ENCODE measurements at places on chromosomes 5 and 9.

DNA sequence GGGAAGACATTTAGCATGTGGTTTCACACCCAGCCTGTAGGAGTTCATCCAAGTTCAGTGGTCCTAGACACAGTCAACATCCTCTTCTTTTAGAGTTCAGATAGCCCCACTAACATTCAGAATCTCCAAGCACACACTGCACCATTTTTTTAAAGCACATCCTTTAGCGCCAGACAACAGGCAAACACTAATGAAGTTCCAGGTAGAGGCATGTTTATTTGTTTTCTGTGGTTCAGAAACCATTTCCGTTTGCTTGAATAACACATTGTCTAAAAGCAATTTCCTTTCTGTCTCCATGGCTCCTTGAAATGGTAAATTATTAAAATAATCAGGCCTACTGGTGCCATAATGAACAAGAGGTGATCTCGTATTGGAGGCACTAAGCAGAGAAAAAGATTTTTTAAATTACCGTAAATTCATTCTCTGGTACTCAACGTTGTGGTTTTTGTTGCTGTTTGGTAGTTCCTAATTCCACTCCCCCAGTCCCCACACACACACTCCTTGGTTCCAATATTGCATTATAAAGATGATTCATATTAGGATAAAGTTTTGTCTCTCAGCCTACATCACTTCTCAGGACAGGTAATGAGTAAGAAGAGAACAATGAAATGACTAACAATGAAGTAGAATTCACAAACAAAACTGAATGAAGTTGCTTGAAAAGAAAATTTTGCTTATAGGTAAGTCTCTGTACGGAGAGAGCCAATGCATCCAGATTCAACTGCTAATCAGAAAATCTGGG is 153.1 kb downstream of the PCSK1 start:
- no peak for DNase-seq

- DNase-seq = no peak
Observed at GRCh38 chr9:2874001-2874750, 30.3 kb upstream of the PUM3 start.

DNA sequence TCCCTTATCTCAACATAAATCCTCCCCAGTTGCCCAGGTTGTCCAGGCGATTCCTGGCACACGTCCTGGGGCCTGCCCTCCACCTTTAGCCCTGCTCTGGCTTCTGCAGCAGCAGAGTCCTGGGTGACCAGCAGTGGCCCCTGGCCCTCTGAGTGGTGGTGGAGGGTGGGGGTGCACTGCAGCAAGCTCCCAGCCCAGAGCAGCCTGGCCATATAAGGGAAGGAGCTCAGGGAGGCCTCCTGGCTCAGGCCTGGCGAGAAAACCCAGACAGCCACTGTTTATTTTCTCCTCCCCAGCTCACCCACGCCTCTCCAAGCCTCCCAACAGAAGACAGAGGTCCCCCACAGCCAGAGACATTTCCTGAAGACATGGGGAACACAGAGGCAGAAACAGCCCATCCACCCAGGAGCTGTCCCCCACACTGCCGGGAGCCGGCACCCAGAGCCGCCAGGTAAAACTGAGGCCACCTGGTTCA is 44.7 kb upstream of the IL17B start:
- no peak for DNase-seq

- no peak for DNase-seq
Observed at GRCh38 chr5:72559866-72560766, 52.9 kb upstream of the ZNF366 start.

DNA sequence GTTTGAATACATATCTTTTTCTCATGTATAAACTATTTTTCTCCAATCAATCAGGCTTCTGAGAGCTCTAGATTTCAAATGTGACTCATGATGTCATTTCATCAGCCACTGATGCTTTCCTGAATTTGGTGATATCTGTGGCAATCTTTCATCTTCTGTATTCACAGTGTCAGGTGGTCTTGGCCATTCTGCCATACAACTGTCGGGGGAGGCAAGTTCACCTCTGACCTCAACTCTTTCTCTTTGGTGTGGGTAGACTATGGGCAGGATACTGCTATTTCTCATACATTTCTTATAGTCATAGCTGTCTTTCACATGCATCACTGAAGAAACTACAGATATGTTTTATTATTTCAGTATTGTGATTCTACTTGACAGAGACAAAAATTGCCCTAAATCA is 414.1 kb upstream of the MEF2C start:
- DNase-seq = no peak

DNA sequence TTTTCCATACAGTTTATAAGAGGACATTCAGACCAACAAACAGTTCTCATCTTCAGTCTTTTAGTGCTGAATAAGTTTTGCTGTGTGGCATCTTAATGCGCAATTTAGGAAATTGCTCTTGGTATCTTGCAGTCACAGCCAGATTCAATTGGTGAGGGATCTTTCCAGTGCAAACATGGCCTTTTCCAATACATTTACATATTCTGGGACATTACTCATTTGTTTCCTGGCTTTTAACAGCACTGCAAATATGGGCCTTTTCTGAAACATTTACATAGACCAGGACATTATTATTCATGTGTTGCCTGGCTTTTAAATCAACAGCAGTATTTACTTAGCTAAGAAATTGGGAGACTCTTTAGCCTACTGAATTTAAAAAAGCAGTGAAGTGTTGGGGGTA is 22.7 kb downstream of the ANKRD33B start:
- DNase-seq = no peak

DNA sequence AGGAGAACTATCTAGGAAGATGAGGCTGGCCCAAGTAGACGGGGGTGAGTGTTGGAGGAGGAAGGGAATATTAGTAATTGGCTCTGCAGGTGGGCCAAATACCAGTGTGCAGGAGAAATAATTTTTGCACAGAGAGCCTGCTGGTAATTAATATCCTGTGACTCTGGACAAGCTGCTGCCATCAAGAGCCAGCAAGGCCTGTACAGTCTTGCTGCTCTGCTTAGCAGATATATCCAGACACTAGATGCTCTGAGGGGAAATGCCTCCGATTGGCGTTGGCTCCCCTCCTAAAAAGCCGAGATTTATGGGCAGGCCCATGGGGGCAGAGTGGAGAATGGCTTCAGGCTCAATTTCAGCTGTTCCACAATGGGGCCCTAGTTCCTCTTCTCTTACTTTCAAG is 29.6 kb upstream of the ASTN2 start:
- DNase-seq = no peak

- DNase-seq = no peak
Observed at GRCh38 chr9:123355761-123356431, at the start of gene CRB2. Gene CRB2 (plus strand): TSS chr9:123356197. CDS start chr9:123356261, 64 bp downstream.

DNA sequence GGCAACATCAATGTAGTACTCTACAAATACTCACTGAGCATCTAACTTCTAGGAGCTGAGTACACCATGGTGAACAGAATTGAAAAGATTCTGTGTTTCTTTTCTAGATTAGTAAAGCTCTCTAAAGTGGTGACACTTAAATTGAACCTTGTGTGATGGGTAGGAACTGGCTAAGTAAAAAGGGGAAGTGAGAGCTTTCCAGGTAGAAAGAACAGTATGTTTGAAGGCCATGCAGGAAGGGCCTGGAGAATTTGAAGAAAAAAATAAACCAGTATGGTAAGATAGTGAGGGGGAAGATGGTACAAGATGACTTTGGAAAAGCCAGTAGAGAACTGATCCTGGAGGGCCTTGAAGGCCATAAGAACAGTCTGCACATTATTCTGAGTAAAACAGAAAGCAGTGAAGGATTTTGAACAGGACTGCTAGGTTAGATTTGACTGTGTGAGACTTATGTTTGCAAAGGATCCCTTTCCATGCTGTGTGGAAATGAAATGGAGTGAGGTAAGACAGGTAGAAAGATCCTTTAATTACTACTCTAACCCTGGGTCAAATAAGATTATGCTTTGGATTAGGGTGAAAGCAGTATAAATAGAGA is 46.7 kb upstream of the UBQLN1 start:
- DNase-seq = no peak

GRCh38 chr5:78964889-78965288 is 20.2 kb downstream of the ARSB start:
- DNase-seq = no peak

- no peak for DNase-seq
Observed at GRCh38 chr5:84301535-84301934, 83.1 kb downstream of the EDIL3 start.

DNA sequence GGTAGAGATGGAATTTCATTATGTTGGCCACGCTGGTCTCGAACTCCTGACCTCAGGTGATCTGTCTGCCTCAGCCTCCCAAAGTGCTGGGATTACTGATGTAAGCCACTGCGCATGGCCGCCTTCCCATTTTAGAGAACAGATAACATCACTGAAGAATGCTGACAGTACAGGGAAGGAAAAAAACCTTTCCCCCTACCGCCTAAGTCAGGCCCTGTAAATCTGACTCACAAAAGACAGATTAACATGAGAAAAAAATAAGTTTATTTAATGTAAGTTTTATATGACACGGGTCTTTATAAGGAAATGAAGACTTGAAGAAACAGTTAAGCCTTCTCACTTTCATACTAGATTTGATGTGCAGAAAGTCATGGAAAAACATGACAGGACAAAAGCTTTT is 227.2 kb upstream of the ZNF608 start:
- DNase-seq = no peak

- DNase-seq = no peak
Observed at GRCh38 chr5:135894276-135894675, 1.4 kb downstream of the IL9 start.

DNA sequence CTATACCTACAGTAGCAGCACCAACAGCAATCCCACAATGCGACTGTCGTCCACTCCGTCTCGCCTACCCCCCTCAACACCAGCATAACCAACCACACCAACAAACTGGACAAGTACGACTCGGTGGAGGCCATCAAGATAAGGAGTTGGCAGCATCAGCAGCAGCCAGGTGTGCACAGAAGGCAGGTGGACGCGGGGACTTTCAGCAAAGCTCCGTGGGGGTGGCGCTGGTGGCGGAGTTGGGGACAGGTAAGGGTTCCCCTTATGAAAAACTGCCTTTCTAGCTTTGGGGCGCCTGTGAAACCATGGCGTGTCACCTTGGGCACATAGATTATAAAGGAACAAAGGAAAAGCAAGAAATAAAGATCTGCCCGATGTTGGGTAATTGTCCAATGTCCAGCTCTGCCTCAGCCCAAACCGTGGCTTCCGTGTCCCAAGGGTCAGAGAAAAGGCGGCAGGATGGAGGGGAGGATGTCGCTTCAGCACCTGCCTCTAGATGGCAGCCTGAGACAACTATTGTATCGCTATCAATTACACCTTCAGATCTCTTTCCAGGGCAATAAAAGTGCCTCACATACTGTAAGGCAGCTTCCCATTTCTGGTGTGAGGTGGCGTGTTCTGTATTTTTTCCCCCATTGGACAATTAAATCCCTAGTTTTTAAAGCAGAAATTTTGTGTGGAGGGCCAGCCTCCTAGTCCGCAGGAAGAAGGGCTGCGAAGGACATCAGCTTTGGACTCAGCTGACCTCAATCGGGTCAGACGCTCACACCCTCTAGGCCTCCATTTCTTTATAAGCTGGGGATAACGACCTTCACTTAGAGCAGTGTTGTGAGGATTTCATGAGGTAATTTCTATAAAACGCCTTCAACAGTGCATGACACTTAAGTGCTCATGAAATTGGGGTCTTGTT is 58.8 kb downstream of the MTRR start:
- peak; percentile 9 for DNase-seq

GRCh38 chr9:78691542-78691941 is 394.6 kb downstream of the PSAT1 start:
- no peak for DNase-seq

DNA sequence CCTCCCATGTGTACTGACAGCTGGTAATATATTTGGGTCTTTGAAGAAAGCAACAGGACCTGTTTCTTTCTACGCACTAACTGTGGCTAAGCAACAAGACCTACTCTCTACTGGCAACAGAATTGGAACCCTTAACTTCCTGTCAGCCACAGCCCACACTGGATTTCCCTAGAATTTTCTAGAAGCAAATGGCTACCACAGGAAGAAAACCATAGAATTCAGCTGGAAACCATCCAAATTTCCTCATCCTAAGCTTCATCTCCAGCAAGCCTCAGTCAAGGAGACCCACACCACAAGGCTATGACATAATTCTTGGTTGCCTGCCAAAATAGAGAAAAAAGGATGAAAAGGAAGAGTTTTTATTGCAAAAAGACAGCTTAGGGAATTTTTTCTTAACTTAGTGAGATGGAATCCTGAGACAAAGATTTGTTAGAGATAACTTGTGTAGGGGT is 171.8 kb upstream of the TNC start:
- DNase-seq = no peak

GRCh38 chr9:106704056-106704615 is 158.8 kb upstream of the ZNF462 start:
- DNase-seq = no peak

- DNase-seq = no peak
Observed at GRCh38 chr5:114319821-114320220, 42.0 kb upstream of the KCNN2 start.

DNA sequence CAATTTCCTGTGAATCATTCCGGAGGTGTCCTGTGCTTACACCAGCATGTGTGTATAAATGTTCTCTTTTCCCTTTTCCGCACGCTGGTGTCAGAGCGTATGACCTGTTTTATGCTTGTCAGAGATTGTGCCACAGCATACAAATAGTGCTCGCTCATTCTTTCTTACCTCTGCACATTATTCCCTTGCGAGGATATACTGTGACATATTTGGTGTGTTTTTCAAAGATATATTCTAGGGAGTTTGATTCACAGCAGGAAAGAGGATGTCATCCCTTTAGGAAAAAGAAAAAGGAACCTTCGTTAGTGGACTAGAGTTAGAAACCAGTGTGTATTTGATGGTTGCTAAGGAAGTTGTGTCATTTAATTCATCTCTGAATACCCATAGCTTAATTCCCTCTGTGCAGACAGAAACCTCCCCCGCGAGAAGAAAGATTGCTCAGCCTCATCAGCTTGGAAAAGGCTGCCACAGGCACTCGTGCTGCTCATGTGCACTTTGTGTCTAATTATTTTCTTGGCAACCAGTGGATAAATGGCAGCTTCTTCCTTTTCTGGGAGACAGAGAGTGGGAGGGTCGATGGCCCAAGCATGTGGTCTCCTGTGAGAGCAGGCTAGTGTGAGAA is 14.7 kb upstream of the CCIN start:
- DNase-seq = no peak

- DNase-seq = no peak
Observed at GRCh38 chr5:54821445-54822323, 163.7 kb downstream of the ESM1 start.

DNA sequence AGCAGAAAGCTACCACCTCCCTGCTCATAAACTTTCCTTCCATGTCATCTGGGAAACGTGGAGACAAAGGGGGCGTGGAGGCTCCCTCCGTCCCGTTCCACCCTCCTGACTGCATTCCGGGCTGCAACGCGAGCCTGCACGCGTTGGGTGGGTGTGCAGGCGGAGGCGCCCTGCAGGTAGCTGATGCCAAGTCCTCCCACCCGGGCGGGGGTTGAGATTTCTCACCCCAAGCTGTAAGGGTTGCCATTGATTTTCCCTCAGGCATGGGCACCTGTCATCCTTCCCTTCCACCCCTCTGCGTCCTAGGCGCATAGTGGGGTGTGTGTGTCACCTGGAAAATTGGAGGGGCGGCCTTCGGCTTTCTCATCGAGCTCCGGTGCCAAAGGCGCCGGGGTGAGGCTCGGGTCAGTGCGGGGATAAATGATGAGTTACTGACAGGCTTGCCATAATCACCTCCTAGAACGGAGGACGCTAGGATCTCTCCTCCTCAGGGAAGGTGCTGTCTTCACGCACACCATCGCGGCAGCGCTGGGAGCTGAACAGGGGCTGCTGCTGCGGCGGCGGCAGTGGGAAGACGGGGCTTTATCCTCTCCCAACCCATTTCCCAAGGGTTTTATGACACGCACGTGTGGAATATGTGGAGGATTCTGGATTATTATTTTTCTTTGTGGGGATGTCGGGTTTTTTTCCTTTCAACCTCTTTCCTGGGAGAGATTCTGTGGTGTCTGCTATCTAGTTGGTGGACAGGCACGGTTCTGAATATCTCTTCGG is 973 bp downstream of the PLPPR1 start:
- DNase-seq = no peak

GRCh38 chr5:33713136-33713765 is 178.5 kb downstream of the ADAMTS12 start:
- no peak for DNase-seq

Data from activated T-cell treated with anti-CD3 and anti-CD28 coated beads for 4 hours (primary cell).